Thymus (tissue), 14 donors: ENCODE measurements at places on chromosomes 5 and 9.

DNA sequence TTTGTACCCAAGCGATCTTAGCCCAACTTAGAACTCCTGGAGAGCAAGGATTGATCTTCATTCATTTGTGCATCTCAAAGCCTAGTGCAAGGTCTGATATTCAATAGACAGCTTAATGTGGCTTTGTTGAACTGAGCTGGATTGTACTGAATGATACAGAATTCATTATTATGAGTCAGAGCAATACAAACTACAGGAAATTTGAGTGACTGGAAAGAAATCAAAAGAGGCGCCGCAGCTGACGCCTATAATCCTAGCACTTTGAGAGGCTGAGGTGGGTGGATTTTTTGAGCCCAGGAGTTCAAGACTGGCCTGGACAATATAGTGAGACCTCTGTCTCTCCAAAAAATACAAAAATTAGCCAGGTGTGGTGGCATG lies 58.6 kb downstream of the ENC1 start:
- DNase-seq, result no peak

DNA sequence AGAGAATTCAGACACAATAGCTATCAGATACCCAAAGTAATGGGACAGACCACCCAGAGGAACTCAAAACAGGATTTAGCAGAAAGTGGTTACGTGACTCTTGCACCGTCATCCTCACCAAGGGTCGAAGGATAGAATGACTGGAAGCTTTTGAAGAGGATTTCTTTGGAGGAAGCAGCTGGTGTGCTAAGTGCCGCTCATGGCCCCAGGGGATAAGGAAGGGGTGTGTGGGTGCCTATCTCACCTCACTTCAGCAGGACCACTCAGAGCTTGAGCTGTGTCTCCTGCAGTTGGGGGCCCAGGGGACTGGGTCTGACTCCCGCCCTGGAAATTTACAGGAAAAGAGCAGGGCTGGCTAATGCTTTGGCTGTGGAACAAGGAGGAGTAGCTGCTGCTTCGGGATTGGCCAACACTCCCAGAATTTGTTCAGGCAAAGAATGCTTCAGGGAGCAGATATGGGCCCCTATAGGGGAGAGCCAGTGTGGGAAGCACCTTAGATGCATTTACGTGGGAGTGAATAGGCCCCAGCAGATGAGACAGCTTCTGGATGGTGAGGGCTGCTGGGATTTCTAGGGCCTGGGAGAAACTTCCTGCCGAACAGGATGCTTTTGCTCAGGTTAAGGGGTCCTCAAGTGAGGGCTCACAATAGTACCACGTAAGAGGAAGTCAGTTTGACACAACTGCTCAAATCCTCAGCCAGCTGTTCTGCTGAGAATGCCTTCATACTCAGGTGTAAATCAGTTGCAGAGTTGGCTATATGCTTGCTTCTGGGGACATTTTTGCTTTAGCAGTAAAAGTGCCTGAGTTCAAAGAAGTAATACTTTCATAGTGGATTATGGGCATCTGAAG lies 29.1 kb upstream of the TOMM5 start:
- peak; percentile 1 for DNase-seq

GRCh38 chr5:73189871-73190376 lies 16.9 kb downstream of the TMEM174 start:
- DNase-seq, result no peak

DNA sequence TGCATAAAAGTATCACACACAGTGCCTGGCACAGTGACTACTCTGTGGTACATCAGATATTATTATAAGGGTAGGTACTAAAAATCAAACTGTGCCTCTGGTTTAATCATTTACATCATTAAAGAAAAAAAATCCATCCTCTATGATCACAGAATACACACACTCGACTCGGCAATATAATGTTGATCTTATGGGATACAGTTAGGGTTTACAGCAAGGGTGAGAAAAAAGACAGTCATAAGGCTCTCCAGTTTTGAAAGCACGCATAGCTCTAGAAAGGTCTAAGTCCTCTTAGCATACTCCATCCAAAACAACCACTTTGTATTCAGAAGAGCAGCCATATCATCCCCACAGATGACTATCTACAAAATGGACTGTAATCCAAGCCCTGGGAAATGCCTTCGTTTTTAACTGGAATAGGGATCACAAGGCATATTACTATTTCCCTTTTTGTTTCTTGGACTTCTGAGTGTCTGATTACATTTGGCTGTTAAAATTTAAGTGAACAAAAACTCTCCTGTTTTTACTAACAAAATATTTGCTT lies 26.6 kb downstream of the TRPM3 start:
- no peak for DNase-seq

DNA sequence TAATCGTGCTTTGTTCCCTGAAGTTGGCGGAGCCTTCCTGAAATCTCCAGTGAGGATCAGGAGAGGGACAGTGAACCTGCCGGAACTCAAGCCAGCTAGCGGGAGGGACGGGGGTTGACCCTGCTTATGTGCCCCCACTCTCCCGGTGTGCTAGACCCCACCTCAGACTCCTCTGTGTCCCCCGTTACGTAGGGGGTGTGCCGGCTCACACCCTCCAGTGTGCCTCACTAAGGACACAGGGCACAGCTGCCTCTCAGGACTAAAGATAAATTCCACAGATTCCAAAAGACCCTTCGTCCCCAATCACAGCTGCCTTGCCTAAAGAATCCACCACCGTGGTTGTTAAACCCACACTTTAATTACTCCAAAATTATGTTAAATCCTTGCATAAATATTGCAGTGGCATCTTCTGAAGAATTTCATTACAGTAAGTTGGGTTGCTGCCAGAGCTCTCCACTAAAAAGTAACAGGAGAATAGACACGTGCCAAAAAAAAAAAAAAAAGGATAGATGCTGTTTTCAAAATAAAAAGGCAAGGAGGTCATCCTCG lies 73.7 kb downstream of the GTF3C4 start:
- DNase-seq, result no peak
